Fibroblast of skin of abdomen (primary cell): ENCODE measurements at places on chromosomes 1 and 21.

DNA sequence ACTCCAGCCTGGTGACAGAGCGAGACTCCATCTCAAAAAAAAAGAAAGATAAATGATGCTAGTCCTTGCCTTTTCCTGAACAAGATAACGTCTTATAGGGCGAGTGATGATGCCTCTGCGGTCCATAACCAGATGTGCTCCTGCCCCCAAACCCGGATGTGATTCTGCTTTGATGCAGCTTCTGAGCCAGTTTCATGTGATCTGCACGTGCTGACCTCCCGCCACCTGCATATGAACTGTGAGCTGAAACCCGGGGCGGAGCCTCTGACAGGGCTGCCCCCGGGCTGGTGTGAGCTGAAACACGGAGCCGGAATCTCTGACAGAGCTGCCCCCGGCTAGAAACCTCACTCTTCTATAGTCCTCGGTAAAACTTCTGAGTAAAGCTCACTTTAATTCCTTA lies 1.3 kb downstream of the KRTAP12-4 start:
- no peak for DNase-seq

GRCh38 chr1:226964068-226964425 lies 24.0 kb downstream of the COQ8A start:
- DNase-seq, result no peak

DNA sequence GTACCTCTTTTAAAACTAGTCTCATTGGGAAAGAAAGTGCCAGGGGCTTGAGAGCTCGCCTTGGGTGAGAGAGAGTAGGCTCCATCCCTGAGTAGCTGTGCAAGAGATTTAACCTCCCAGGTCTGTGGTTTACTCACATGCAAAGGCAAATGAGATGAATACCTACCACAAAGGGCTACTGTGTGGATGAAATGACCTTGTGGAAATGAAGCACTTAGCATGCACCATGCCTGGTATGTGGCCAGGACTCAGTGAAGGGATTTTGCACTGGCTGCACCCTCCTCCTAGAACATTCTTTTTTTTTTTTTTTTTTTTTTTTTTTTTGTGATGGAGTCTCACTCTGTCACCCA lies 120.3 kb downstream of the PROX1 start:
- DNase-seq, result no peak

DNA sequence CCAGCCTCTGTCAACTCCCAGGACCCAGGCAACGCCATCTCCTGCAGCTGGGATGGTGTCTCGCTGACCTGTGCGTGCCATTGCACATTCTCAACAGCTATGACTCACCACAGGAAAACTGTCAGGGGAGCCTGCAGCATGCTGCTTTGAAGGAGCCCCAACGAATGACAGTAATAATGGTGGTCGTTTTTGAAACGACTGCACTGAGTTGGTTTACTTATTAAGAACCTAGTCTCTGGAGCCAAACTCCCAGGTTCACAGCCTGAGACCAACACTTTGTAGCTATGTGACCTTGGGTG lies 21.6 kb downstream of the TCEA3 start:
- peak; percentile 74 for DNase-seq

GRCh38 chr1:10225573-10225972 lies 15.2 kb downstream of the KIF1B start:
- no peak for DNase-seq

DNA sequence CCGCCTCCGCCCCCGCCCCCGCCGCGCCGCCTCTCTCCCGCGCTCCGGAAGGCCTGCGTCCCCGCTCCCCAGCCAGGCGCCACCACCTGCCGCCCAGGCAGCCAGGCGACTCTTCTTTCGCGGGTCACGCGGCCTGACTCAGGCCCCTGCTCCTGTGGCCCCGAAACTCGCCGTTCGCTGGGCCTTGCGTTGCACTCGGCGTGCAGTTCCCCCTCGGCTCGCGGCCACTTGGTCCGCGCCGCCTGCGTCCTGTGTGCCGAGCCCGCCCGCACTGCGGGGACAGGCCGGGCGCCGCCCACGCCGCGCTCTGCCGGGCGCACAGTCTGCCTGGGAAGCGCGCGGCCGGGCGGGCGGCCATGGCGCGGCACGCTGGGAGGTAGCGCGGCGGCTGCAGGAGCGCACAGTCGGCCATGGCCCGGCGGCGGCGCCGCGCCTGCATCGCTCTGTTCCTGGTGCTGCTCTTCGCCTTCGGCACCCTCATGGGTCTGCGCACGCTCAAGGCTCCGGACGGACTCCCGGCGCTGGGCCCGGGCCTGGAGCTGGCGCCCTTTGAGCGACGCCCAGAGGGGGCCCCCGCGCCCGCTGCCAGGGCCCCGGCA lies at the start of gene MANEAL:
MANEAL (plus strand) TSS at position 75 of the 599 bp plus-strand sequence; CDS start at position 411, 336 bp downstream.
- DNase-seq, result peak; percentile 35

DNA sequence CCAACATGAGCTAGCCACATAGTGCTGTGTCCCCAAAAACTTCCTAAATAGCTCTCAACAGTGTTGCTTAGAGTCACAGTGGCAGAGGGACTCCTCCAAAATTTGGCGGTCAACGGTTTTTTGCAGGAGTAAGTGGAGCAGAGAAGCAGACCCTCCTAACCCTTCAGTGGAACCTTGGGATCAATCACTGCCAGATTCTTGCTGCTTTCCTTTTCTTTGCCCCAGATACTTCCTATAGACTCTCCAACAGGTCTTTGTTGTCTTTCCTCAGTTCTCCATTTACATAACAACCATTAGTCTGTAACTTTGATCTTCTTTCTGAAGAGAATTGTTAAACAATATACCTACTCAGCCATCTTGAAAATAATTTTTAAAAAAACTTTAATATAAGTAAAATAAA lies 556.1 kb downstream of the BRINP3 start:
- DNase-seq, result no peak

- no peak for DNase-seq
These were observed 23.8 kb downstream of the PTTG1IP start for GRCh38 chr21:44849616-44850130.

DNA sequence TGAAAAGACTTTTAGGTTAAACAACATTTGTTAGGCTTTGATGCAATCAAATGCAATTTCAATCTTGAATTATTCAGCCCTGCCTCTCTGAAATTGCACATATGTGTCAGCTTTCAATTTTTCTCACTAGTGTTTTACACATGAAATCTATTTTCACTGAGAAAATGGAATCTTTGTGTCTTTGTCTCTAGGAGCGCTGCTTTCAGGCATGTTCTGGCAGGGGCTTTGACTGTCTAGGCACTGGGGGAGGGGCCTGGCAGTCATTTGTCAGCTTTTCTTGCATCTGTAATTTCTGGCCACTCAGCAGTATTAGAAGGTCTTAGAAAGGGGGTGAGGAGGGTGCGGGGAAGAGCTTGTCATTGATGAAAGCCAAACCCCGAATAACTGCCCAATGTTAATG lies 264.4 kb downstream of the PTPRC start:
- peak; percentile 70 for DNase-seq

GRCh38 chr1:225597926-225598575 lies 54.9 kb downstream of the ENAH start:
- DNase-seq, result peak; percentile 47

DNA sequence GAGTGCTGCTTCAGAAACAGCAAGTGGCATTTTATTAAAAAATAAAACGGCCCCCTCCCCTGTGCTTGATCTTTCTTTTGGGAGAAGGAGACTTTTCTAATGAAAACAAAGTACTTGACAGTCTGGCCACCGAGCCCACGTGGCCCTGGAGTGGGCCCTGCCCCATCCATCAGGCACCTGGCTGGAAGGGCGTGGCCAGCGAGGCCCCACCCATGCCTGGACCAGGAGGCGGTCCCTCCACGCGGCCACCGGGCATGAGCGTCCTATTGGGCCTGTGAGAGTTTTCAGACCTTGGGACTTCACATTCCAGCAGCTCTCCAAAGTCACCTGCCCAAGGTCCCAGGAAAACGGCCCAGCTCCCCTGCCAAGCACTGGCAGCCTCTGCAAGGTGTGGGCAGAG lies 144.7 kb downstream of the CASZ1 start:
- DNase-seq, result no peak

DNA sequence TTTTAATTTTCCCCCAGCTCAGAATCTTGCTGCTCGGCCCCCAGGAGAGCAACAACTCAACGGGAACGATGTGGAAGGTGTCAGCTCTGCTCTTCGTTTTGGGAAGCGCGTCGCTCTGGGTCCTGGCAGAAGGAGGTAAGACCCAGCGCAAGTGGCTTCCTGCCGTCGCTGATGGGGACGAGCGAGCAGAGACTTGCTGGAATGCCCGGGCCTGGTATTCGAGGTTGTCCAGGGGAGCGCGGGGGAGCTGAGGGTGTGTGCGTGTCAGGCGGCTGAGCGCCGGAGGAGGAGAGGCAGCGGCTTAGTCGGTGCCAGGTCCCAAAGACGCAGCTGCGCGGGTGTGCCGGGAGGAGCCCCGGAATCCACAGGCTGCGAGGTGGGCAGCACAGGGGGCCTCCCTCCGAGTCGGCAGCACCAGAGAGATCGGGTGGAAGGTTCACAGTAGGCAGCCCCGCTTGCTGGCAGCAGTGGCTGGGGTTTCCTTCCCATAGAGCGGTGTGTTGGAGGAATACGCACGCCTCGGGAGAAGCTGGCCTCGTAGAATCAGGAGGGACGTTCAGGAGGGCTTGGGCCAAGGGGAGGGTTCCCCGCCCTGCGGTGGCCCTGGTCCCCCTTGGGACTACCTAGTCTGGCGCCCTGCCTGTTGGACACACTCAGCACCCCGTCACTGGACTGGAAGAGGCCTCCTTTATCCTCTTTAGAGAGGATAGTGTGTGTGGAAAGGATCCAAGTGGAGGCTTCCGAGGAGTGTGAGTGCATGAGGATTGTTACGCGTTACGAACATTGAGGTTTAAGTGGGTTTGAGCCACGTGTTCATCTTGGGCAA lies 547 bp downstream of the PDPN start:
- DNase-seq, result no peak

DNA sequence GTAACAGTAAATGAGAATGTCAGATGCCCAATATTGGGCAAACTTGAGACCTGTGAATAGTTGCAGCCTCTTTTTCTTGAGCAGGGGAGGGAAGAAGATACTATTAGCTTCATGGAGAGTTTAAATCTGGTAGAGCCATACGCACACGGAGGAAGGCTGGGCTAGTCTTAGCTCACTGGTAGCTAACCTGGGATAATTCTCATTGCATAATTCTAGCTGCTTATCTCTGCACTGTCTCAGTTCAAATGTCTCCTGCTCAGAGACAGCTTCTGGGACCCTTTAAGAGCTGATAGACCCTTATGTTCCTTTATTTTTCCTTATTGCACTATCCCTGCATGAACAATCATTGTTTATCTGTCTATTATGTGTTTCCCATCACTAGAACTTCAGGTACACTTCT lies 8.4 kb downstream of the C1orf87 start:
- DNase-seq, result no peak

DNA sequence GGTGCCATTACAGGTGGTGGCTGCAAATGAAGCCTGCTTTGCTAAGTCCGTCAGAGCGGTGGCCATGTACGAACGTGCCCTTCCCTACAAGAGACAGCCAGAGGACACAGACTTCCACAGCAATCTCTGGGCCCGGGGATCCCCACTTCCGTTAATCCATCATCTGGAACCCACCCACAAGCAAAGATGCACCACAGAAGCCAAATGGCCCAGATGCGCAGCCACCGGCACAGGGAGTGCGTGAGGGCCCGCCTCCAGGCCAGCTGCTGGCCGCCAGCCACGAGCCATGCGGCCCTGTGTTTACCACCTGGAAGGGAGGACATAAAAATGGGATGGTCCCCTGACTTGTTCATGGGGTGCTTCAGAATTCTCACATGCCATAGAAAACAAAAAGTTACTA lies 22.1 kb downstream of the MRAP start:
- DNase-seq, result no peak

DNA sequence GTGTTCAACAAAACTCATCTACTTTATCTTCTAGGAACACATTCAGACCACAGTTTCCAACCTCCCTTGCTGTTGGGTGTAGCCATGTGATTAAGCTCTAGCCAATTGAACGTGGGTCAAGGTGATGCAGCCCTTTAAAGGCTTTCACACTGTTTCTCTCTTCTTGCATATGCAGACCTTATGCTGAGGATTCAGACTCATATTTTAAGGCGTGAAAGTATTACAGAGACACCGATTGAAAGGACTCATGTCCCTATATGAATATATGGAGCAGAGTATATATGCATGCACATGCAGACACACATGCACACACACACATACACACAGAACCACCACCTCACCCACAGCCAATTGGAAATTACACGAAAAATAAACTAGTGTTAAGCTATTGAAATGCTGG lies 214.3 kb upstream of the NR5A2 start:
- DNase-seq, result no peak

DNA sequence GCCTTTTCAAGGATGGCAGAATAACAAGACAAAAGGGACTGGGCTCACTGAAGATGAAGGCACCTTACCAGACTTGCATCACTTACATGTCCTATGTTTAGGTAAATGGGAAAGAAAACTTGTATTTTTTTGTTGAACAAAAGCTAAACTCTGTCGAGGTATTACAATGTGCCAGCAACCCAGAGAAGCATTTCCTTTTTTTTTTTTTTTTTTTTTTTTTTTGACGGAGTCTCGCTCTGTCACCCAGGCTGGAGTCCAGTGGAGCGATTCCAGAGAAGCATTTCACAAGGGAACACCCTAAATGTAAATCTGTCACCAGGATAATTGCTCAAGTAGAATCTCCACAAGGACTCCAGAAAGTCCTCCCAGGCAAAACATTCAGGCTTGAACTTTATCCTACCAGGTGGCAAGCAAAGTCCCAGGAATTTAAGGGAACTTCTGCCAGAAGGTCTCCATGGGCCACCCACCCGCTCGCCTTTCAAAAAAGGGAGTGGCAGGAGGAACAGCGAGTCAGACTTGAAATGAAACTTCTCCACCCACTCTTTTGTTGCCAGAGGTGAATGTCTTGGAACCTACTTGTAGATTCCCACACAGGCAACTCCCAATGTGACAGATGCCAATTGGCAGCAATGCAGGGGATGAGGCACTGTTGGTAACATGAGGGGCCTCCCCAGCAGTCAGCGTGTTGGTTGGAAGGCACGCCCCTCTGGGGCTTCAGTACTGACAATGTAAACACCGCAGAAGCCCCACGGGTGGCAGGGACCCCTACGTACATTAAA lies 125.0 kb downstream of the TIAM1 start:
- peak; percentile 28 for DNase-seq

- peak; percentile 91 for DNase-seq
These were observed 392.2 kb downstream of the VAV3 start for GRCh38 chr1:107572674-107573211.

GRCh38 chr1:228988664-228989063 lies 253.4 kb downstream of the RHOU start:
- no peak for DNase-seq

- peak; percentile 88 for DNase-seq
These were observed 31.2 kb downstream of the CDCP2 start for GRCh38 chr1:54121482-54122134.

- peak; percentile 80 for DNase-seq
These were observed 44.8 kb downstream of the USP25 start for GRCh38 chr21:15774590-15774989.
